ENCODE measurements at places on chromosomes 6 and 20.

GRCh38 chr20:13436530-13436929 is 202.2 kb downstream of the TASP1 start:
- no peak for DNase-seq

DNA sequence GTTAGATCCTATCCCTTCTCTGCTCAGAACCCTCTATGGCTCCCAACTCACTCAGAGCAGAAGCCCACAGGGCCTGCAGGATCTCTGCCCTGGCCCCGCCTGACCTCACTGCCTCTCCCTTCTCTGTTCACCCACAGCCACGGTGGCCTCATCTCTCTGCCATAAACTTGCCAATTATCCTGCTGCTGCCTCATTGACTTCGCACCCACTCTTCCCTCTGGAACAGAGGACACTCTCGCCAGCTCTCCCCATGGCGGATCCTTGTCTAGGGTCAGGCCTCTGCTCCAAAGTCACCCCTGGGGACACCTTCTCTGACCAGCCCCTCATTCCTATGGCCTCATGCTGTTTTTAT is 86.4 kb downstream of the CEBPB start:
- no peak for DNase-seq

DNA sequence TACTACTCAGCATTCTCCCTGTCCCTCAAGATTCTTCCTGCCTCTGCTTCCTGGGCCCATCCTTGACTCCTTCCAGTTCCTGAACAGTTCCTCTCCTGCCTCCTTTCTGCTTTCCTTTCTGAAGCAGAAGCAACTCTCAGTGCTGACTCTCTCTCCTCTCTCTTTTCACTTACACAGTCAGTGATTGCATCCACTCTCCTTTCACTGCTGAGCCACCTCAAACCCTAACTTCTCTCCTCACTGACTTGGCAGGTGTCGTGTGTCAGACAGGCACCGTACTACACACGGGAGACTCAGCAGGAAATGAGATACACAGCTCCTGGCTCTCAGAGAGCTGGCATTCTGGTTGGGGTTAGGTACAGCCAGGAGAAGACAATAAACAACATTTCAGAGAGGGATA is 5.6 kb downstream of the ABHD16A start:
- DNase-seq, result no peak

DNA sequence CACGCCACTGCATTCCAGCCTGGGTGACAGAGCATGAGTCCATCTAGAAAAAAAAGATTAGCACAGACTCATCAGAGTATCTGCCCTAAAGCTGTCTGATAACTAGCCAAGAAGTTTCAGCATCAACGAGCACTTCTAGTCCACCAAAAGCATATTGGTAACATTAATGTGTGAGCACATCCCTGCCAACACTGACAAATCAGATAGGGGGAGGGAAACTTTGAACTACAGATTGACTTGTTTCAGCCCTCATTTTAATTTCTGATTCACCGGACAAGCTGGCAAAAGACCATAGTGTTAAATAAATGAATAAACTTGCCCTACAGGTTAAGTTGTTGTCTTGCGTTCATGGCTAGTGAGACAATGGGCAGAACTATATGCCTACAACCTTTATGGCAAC is 7.7 kb upstream of the SEC63 start:
- DNase-seq, result peak; percentile 83

DNA sequence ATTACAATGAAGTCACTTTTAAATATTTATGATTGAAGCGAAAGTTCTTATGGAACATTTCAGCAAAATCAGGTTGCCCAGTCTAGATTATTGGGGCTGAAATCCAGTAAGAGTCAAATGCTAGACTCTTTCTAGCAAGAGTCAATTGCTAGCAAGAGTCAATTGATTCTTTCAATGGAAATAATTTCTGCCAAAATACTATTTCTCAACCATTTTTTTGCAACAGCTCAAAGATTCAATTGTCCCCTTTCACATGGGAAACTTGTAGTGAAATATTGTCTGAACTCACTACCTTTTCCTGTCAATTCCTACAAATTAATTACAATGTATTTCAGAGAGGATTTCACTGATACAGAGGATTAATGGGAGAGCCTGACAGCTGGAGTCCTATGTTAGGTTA is 78.3 kb downstream of the MAP7 start:
- no peak for DNase-seq

- DNase-seq, result no peak
Measured at GRCh38 chr20:11083841-11084240, 410.0 kb upstream of the JAG1 start.

GRCh38 chr6:158010591-158011477 is 29.2 kb downstream of the SYNJ2 start:
- DNase-seq, result no peak

DNA sequence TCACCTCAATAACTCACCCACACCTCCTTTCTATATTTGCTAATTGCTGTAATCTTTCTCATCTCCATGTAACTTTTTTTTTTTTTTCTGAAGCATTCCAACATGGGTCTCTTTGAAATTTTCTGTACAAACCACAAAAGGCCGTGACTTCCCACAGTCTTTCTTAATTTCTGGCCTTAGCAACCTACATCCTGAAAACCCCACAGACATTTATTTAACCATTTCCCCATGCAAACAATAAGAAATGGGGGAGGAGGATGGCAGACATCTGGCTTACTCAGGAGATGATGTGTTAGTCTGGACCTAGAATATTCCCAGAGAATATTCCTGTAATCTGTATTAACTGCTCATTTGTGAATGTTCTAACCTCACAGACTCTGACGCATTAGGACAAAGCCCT is 57.6 kb downstream of the MEP1A start:
- DNase-seq, result no peak

GRCh38 chr6:159041181-159041580 is 3.6 kb downstream of the TAGAP start:
- no peak for DNase-seq

GRCh38 chr6:139376604-139377218 is 2.3 kb upstream of the CITED2 start:
- peak; percentile 55 for DNase-seq

- DNase-seq, result peak; percentile 92
Measured at GRCh38 chr6:26195376-26195923, 108.2 kb downstream of the HFE start.

- DNase-seq, result no peak
Measured at GRCh38 chr6:14383393-14384174, 266.0 kb downstream of the CD83 start.

GRCh38 chr6:53959717-53960116 is 151.5 kb upstream of the MLIP start:
- peak; percentile 50 for DNase-seq

- DNase-seq, result no peak
Measured at GRCh38 chr20:38127920-38128528, 37.0 kb downstream of the TGM2 start.

DNA sequence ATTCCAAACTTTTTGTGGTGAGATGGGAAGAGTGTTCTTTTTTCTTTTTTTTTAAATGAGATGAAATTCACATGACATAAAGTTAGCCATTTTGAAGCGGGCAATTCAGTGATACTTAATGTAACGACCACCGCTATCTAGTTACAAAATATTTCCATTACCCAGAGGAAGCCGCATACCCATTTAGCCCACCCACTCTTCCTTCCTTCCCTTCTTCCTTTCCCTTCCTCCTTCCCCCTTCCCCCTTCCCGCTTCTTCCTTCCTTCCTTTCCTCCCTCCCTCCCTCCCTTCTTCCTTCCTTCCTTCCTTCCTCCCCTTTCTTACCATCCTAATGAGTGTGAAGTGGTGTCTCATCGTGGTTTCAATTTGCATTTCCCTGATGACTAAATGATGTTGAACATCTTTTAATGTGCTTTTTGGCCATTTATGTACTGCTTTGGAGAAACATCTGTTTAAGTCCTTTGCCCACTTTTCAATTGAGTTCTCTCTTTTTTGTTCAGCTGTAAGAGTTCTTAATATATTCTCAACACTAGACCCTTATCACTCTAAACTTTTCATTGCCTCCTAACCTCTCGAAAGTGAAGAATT is 371.1 kb downstream of the FARS2 start:
- DNase-seq, result no peak

DNA sequence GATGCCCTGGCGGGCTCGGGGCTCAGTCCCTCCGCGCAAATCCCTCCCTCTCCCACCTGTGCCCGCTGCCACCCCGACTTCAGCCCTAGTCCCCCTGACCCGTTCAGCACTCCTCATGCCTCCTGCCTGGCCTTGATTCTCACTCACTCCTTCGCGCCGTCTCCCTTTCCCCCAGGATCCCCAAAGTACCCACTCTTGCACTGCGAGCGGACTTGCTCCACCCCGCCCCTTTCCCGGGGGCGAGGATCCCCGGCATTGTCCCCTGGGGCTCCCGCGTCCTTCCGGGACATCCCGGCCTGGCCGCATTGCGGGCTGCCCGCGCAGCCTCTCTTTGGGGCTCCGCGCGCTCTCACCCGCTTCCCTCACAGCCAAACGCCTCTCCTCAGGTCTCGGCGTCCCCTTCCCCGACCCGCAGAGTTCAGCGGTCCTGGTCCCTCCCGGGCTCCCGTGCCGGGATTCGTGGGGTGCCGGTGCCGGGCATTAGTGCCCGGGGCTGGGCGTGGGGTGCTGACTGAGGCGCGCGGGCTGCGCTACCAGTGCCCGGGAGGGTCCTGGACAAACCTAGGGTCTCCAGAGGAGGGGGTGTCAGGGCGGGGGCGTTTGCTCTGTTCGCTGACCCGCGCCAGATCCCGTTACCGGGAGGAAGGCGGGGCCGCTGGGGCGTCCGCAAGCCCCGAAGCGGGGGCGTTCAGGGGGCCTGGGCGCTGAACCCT is 45.5 kb upstream of the SUPT3H start:
- DNase-seq, result no peak

GRCh38 chr20:61885759-61886715 is 179.6 kb downstream of the TAF4 start:
- DNase-seq, result no peak

DNA sequence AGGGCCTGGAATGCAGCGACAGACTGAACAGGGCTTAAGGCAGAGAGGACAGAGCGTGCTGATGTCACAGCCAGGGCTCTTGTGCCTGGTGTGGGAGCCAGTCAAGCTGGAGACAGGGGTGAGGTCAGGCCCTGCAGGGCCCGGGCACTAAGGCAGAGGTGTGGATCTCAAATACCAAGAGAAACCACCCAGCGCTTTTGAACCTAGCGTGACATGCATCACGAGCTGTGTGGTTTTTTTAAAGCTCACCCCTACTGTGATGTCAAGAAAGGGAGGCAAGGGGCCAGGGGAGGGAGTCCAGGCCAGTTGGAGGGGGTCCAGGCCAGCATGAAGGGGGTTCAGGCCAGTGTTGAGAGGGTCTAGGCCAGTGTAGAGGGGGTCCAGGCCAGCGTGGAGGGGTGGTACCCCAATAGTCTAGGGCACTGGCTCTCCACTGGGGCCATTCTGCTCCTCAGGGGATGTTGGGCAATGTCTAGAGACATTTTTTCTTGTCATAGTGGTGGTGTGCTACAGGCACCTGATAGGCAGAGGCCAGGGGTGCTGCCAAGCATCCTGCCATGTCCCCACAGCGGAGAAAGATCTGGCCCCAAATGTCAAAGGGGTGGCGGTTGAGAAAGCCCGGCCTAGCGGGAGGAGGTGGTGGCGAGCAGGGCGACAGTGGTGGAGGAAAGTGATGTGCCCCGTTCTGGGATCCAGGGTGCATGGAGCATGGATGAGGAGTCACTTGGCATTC is 42.6 kb downstream of the RBM38 start:
- no peak for DNase-seq

DNA sequence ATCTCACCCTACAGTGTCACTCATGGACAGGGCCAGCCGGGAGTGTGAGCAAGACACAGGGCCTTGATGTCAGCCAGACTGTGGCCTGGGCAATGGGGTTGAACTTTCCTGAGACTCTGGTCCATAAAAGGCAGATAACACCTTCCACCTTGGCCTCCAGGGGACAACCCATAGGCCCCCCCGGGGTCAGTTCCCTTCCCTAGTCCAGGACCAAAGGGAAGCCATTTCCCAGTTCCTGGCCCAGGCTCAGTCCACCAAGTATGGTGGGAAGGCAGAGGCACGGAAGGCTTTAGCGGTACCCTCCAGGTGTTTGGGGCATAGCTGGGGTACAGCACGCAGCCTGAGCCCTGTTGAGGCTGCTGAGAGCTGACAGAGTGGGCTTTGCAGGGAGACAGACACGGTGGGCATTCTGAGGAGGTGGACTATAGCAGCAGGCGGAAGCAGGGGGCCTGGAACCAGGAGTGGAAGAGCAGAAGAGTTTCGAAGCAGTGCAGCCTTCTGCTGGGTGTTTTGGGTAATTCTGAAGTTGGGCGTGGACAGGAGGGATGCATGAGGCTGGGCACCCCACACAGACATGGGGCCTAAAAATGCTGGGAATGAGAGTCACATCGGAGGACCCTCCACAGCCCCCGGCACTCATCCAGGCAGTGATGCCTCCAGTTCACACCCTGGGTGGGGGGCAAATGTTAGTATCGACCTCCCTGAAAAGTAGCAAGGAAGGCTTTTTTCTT is 43.9 kb upstream of the CD93 start:
- no peak for DNase-seq

DNA sequence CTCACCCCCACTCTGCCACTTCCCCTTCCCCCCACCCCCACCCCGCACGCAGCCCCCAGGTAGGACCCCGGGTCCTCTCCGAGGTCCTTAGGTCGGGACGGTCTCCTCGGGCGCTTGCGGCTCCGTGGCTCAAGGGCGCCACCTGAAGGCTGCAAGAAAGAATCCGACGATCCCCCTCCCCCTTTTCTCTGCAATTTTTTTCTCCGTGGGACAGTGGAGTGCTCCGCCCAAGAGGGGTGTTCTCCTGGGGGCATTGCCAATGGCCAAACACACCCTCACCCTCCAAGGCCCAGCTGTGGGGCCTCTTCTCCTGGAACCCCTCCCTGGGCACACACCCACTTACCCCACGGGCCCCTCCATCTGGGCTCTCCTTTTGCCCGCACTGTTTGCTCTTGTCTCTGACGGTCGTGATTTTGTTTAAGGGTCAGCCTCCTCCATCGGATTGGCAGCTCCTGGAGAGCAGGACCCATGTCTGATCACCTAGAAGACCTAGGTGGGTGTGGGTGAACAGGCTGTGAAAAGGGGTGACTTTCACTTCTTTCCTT is 1.1 kb upstream of the TMEM74B start:
- DNase-seq, result peak; percentile 10

DNA sequence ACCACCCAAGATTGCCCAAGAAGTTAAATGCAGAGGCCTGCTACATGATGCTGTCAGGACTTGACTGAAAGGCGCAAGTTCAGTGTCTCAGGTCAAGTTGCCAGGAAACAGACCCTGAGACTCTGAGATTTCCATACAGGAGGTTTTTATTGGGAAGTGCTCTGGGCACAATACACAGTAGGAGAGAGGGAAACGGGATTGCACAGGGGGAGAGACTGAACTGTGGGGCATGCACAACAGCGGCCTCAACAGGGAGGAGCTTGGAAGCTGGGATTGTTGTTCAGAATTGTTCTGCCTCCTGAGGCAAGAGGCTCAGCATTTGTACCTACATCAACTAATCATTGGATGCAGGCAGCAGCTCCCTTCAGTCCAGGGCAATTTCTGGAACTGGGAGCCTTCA is 6.7 kb downstream of the STX11 start:
- DNase-seq, result no peak

- no peak for DNase-seq
Measured at GRCh38 chr6:97032955-97033354, 108.4 kb downstream of the KLHL32 start.

- no peak for DNase-seq
Measured at GRCh38 chr6:163206196-163206595, 208.3 kb upstream of the QKI start.
